ENCODE measurements at places on chromosomes 1 and 21. TPM values are rescaled to one million over a fixed set of nuclear protein-coding genes. Genes with fewer than 3 reads are reported as not detected.

The MPZL1 gene
- total RNA-seq = 27.0 TPM

The RAP1GAP gene
- total RNA-seq = 6.0 TPM

The CCDC30 gene
- total RNA-seq = 5.2 TPM

The KRTAP19-3 gene
- total RNA-seq = not detected

The OVAAL gene
- total RNA-seq = not detected

The DNAH14 gene
- 2.2 TPM for total RNA-seq

The XPR1 gene
- total RNA-seq = 25.4 TPM

The HMCN1 gene
- total RNA-seq = 0.06 TPM

The SEMA6C gene
- total RNA-seq = 5.4 TPM

The TMEM50B gene
- 22.5 TPM for total RNA-seq

The AMY1A gene
- total RNA-seq = not detected

The KIRREL1 gene
- total RNA-seq = 0.08 TPM

The GALNT2 gene
- total RNA-seq = 53.6 TPM

The DCDC2B gene
- 0.28 TPM for total RNA-seq

The IFI44L gene
- total RNA-seq = 3.4 TPM

The SPRR1A gene
- not detected for total RNA-seq

The TMCO4 gene
- total RNA-seq = 12.6 TPM

The SMCP gene
- not detected for total RNA-seq

The PRR9 gene
- not detected for total RNA-seq
